ENCODE measurements at places on chromosomes 12 and 14. TPM values are rescaled to one million over a fixed set of nuclear protein-coding genes. Genes with fewer than 3 reads are reported as not detected.

GRCh38 chr12:2523317-2523716, 271.5 kb upstream of the FKBP4 start:
- DNase-seq: no peak

The LMO3 gene
- total RNA-seq: 56.3 TPM

DNA sequence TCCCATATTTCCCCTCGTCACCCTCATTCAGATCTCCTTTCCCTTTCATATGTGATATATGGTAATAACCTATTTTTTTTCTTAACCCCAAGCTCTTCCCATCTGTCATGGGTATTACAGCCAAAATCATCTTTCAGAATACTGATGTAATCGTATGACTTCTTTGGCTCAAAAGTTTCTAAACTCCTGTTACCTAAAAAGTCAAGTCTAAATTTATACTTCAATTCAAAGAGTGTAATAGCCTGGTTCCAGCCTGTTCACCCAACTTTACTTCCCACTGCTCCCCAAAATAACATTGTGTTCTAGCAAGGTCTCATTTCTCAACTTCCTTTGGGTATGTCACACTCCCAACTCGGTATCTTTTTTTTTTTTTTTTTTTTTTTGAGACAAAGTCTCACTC, 48.5 kb downstream of the TBK1 start:
- no peak for DNase-seq

DNA sequence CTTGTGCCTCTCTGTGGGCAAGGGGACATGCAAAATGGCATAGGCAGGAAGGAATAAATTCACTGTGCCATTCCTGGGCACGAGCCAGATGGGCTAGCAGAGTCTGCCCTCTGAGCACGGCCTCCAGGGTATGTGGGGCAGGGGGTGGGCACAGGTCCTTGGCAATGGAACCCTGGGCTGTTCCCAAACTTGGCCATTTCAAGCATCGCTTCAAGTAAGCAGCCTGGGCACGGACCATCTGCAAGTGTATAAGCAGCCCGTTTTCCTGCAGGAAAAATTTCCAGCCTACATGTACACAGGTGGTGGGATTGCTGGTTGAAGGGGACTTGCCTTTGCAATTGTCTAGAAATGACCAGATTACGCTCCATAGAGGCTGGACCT, 40.3 kb downstream of the CCDC85C start:
- no peak for DNase-seq

- DNase-seq: no peak
Measured at GRCh38 chr12:112285600-112286401, 96.4 kb downstream of the HECTD4 start.

DNA sequence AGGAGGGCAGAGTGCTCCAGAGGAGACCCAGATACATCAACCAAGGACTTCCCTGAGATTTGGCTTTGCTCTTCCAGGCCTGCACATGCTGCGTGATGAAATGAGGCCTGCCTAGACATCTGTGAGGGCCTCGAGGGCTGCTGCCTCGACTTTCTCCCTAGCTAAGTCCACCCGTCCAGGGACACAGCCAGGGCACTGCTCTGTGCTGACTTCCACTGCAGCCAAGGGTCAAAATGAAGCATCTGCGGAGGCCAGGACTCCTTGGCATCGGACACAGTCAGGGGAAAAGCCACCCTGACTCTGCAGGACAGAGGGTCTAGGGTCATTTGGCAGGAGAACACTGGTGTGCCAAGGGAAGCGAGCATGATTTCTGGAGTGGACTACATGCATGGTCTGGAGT, 10.7 kb downstream of the SLC25A47 start:
- DNase-seq: no peak

GRCh38 chr12:123984903-123985302, 11.9 kb downstream of the ZNF664 start:
- no peak for DNase-seq

The POTEG gene
- not detected for total RNA-seq

DNA sequence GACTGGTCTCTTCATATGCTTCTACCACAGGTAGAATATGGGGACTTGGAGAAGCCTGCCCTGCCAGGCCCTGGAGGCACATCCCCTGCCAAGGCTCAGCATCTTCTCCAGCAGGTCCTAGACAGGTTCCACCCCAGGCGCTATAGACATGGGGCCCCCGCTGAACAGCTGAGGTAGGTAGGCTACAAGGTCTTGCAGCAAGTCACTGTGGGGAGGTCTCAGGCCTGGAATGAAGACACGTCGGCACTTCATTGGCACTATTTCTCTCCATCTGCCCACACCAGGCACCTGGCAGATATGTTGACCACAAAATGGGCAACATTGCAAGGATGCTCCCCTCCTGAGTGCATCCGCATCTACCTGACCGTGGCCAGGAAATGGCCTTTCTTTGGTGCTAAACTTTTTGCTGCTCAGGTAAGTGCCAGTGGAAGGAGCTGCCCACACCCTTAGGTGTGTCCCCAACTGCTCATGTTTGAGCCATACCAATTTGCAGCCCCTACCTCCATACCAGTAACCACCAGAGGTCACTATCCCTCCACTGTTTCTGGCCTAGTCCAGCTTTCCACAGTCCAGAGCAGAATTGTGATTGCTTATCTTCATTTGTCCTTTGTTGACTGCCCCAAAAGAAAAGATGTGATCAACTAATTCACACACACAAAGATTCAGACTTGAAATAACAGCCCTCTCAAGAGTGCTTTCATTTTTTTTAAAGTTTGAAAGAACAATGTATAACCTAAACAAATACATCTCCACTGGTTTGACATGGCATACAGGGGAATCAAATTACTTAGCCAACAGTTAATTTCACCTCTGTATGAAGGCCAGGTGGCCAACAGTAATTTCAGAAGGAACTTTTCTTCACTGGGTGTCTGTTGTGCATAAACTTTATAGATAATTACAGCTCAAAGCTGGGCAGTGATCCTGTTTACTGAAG, 16.1 kb downstream of the PIGH start:
- DNase-seq: no peak

DNA sequence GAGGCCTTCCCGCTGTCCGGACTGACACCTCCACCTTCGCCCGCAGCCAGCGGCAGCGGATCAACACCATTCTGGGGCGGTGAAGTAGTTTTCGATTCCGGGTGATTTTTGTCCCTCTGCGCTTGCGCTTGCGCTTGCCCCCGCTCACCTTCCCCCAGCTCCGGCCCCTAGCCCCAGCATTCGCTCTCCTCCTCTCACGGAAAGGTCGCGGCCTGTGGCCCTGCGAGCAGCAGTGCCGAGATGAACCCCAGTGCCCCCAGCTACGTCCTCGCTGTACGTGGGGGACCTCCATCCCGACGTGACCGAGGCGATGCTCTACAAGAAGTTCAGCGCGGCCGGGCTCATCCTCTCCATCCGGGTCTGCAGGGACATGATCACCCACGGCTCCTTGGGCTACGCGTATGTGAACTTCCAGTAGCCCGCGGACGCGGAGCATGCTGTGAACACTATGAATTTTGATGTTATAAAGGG, 22.7 kb upstream of the SRGAP1 start:
- DNase-seq: no peak

DNA sequence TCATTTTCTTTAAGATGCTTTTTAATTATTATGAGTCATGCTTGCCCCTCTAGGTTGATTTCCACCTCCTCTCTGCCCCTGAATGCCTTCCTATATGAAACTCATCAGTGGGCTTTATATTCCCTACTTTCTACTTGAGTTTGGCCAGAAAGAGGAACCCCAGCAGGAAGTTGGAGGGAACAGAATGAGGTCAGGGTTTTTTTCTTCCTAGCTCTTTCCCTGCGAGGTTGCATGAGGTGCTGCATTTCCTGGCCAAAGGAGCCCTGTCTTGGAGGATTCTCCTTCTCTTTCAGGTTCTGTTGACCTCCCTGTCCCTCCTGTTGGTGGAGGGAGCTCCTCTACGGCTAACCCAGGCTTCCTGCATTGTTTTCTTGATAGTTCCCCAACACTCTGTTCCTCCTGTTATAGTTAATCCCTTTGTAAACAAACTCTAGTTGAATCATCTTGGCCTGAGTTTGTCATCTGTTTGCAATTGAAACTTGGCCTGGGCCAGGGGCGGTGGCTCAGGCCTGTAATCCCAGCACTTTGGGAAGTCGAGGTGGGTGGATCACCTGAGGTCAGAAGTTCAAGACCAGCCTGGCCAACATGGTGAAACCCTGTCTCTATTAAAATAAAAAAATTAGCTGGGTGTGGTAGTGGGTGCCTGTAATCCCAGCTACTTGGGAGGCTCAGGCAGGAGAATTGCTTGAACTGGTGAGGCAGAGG, 15.3 kb upstream of the SPIC start:
- no peak for DNase-seq

- DNase-seq: peak; percentile 80
Measured at GRCh38 chr12:122860040-122860853, 25.0 kb downstream of the HIP1R start.

- DNase-seq: no peak
Measured at GRCh38 chr14:59305836-59306555, 117.5 kb downstream of the DAAM1 start.

The FGF6 gene
- total RNA-seq: not detected

DNA sequence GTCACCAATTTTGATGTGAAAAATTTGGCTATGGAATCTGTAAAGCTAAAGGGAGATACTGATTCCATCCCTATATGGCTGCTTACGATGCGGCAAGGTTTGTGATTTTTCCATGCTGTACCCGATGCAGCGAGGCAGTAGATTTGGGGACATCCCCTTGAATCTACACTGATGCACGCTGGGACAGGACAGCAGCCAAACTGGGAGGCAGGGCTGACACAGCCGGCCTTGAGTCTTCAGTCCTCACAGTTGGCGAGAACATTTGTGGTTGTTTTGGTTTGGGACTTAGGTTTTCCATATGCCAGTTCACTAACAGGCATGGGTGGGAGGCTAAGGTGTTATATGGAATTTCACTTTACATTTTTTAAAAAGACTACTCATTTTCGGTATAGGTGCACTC, 3.8 kb downstream of the GALNT16 start:
- no peak for DNase-seq

DNA sequence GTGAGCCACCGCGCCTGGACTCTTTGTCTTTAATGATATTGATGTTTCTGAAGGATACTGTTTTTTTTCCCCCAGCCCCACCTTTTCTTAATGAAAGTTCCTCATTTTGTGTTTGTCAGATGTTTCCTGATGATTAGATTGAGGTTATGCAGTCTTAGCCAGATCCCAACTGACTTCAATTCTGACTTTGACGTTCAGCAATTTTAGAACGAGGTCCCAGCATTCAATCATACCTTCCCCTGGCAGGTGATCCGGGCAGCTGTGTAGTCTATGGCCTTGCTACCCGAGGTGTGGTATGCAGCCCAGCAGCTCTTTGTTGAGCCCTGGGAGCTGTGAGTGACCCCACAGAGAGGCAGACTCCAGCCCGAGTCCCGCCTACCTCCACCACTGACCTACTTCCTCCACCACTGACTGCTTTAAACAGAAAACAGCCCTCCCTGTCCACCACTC, 82.7 kb downstream of the LGMN start:
- no peak for DNase-seq

DNA sequence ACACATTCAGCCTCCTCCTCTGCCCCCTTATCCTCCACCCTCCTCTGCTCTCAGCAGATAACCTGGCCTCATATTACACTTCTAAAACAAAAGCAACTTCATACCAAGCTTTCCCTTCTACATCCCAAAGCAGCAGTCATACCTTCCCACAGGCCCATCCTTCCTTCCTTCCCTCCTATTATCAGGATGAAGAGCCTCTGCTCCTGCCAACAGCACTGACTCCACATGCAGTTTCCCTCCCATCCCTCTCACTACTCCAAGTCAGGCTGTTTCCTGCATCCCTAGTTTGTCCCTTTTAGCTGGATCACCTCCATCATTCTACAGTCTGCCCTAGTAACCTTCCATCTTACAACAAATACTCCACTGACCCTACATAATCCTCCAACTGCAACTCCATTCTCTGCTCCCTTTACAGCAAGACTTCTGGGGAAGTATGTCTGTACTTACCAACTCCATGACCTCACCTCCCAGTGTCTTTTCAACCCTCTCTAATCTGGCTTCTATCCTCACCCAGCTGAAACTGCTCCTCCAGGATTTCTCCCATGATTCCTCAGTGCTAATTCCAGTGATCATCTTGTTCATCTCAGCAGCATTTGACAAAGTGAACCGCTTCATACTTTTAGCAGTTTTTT, 4.9 kb upstream of the YEATS4 start:
- no peak for DNase-seq

- DNase-seq: no peak
Measured at GRCh38 chr14:23621932-23622730, 14.0 kb upstream of the DHRS2 start.

GRCh38 chr12:47269916-47270315, 190.2 kb upstream of the AMIGO2 start:
- DNase-seq: no peak

DNA sequence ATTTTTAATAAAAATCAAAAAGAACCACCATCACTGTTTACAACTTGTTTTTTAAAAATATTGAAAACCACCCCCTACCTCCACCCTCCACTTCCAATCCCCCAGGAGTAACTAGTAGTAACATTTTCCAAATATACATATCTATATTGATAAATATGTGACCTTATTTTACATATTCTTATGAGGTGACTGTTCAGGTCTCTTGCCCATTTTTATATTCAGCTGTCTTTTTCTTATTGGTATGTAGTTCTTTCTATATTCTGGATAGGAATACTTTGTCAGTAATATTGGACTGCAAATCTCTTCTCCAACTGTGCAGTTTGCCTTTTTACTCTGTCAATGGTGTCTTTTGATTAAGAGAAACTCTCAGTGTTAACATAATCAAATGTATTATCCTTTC, 59.0 kb upstream of the EIF5 start:
- DNase-seq: no peak

The DYRK2 gene
- 19.2 TPM for total RNA-seq

The ESPL1 gene
- total RNA-seq: 1.2 TPM
